ENCODE measurements at places on chromosomes 4 and X.
A peak's percentile ranks its signal among the peaks of the same experiment; 100 is the strongest.

GRCh38 chrX:17779434-17779833 lies 42.1 kb downstream of the SCML1 start:
- DNase-seq, result peak; percentile 0

DNA sequence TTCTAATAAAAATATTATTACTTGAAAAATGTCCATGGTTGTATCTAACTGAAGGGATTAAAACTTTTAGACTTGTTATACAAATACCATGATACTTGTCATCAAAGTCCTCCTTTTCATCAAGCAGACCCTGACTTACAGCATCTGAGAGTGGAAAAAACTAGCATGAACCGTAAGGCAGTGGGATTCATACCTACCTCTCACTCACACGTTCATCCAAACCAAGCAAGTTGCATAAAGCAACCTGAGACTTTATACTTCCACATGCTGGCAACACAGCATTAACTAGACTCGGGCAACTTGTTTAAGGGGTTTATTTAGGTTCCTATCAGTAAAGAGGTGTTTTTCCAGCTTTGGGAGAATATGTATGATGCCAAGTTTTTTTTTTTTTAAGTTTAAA lies 22.6 kb upstream of the TLR7 start:
- no peak for DNase-seq

DNA sequence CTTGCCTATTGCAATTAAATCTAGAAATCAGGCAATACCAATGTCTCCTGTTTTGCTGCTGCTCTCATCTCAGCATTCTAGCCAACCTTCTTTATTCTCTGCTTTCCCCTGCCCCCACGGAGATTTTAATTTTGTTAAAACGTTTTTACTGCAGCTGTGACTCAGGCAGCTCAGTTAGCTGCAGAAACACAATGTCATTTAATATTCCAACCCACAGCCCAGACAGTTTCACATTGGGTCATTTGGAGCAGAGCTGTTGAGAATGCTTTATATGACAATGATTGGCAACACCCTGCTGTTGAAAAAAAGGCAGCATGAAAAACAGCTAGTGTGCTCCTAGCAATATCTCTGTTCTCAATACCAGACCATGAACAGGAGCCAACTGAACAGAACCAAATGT lies 12.6 kb upstream of the SLC10A4 start:
- no peak for DNase-seq

GRCh38 chr4:74408639-74409038 lies 36.3 kb upstream of the AREG start:
- no peak for DNase-seq

DNA sequence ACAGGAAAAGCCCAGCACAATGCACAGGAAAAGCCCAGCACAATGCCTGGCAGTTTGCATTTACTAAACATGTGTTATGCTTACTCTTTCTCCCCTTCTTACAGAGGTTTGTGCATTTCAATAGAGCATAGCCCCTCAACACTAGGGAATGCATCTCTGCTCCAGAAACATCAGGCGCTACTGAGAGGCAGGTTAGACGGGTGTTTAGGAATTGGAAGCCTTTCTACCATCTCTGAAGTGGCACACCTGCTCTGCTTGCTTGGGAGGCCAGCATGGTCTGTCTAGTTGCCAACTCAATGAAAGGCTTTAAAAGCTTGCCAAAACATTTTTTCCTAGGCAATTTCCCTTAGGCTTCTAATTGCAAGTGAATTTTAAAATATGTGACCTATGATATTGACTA lies 55.7 kb downstream of the GRID2 start:
- no peak for DNase-seq

DNA sequence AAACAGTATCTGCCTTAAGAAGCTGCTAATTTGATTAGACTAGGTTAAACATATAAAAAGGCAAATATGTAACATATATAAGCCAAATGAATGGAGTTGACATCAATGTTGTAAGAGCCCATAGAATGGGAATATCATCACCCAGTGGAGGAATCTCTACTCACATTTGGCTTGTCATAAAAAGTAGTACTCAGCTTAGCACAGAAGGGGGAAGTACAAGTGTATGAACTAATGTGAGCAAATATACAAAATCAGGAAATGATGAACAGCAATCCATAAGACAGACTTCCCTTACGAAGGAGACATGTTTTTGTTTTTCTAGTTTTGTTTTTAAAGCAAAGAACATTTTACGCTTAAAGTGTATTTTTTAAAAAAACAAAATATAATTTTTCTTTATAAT lies 74.9 kb downstream of the MAB21L2 start:
- no peak for DNase-seq

DNA sequence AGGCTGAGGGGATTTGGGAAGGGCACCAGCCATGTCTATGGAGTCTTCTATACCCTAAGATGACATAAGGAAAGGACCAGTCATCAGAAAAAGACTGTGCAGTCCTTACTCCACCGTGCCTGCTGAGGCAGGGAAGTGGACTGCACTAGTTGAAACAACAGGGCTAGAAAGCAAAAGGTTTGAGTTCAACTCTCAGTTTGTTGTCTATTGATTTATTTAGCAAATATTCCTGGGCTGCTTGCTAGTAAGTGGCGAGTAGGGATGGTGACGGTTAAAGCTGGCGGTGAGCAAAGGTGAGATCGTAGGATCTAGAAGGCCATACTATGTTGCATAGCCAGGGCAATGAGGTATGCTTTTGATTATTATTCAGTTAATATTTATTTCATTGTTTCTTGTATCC lies 110.1 kb downstream of the SMIM20 start:
- no peak for DNase-seq

- DNase-seq, result no peak
Measured at GRCh38 chrX:2682565-2683177, 8.4 kb upstream of the CD99 start.

- DNase-seq, result no peak
Measured at GRCh38 chr4:65791111-65791811, 121.0 kb upstream of the EPHA5 start.

DNA sequence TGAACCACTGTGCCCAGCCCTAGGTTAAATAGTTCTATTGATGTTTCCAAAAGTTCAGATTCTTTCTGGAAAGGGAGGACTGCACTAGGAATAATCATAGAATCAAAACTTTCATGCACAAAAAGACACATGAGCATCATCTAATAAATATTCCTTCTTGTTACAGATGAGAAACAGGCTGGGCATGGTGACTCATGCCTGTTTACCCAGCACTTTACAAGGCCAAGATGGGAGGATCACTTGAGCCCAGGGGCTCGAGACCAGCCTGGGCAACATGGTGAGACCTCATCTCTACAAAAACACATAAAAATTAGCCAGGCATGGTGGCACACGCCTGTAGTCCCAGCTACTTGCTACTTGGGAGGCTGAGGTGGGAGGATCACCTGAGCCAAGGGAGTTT lies 27.7 kb downstream of the LARP7 start:
- no peak for DNase-seq
